ENCODE measurements at places on chromosomes 7 and 10.

DNA sequence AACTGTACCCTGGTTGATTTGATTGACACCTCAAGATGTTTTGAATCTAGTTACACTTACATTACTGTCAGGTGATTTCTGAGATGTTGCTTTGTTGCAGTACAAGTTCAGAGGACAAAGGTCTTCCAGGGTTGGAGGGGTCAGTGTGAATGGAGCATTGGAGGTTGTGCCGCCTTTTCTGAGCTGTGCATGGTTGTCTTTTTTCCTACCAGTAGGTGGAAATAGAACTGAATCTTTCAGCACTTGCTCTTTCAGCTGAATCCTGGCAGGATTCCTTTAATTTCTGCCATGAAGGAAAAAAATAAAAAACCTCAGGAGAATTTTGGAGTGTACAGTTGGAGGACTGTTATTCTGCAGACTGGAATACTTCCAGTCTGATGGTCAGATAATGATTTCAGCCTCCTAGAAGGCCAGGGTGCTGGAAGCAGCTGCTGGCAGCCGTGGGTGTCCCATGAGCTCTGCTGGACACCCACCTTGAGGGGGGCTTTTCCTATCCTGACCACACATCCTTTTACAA is 82.7 kb downstream of the PLCE1 start:
- no peak for DNase-seq

DNA sequence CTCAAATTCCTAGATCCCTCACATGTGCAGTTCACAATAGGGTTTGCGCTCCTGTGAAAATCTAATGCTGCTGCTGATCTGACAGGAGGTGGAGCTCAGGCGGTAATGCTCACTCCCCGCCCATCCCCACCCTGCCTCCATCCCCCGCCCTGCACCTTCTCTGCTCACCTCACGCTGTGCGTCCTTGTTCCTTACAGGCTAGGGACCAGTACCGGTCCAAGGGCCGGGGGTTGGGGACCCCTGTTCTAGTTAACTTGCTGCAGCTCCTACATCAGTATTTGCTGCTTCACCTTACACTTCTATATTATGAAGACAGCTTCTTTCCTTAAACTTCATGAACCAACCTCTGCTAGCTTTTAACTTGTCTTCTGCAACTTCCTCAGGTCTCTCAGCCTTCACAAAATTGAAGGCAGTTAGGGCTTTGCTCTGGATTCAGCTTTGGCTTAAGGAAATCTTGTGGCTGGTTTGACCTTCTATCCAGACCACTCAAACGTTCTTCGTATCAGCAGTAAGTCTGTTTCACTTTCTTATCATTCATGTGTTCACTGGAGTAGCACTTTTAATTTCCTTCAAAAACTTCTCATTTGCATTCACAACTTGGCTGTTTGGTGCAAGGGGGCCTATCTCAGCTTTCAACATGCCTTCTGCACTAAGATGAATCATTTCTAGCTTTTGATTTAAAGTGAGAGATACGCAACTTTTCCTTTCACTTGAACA is 1.7 kb upstream of the TNKS2 start:
- DNase-seq = peak; percentile 37

GRCh38 chr7:138926241-138926612 is 55.0 kb downstream of the KIAA1549 start:
- no peak for DNase-seq

DNA sequence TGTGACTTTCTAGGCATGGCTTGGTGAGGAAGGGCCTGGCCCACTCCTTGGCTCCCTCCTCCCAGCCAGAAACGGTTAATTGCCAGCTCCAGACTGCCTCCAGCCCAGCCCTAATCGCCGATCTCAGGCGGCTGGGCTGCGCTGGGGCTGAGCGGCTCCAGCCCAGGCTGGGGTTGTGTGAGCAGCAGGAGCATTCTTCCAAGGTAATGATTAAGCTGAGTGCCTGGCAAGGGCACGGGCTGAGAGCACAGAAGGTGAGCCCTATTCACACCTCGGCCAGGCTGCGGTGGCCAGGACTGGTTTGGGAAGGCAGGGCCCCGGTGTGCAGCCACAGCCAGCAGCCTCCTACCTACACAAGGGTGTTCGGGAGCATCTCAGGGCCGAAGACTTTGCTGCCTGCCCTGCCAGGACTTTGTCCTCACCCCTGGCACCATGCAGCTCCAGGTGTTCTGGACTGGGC is at the start of gene TMEM72:
Gene TMEM72 (plus strand): TSS at position 257 of the 460 bp plus-strand sequence. CDS start 176 bp downstream, at position 433.
- no peak for DNase-seq
